ENCODE measurements at places on chromosomes 13 and 19. TPM values are rescaled to one million over a fixed set of nuclear protein-coding genes. Genes with fewer than 3 reads are reported as not detected.

GRCh38 chr19:18713550-18714117 is 30.2 kb downstream of the CRTC1 start:
- DNase-seq, result no peak

DNA sequence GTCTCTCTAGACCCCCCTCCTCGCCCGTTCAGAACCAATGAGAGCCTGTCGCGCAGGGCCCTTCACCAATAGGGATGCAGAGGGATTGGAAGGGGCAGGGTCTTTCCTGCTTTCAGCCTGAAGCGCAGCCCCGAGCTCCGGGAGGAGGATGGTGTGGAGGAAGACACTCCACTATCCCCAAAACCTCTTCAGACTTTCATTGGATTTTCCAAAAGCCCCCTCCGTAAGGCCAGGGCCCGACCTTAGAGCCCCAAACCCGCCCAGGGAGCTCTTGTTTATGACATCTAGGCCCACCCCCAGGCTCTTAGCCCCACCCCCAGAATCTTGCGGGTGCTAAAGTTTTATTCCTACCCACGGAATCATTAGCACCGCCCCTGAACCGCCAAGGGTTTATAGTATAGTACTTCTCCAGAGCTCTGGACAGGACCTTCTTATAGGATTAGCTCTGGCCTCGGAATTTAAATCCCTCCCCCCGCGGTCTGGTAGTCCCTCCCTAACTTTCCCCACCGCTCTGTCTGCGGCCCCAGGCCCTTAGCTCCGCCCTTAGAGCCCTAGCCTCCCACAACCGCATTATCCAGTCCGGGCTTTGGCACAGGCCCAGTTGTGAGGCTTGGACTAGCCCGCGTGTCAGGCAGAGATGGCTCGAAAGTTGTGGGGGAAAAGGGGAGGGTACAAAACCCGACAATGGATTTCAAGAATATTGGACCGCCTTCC is 6.6 kb upstream of the EML2 start:
- DNase-seq, result peak; percentile 68

- no peak for DNase-seq
Measured at GRCh38 chr13:28684257-28684656, 25.3 kb downstream of the POMP start.

DNA sequence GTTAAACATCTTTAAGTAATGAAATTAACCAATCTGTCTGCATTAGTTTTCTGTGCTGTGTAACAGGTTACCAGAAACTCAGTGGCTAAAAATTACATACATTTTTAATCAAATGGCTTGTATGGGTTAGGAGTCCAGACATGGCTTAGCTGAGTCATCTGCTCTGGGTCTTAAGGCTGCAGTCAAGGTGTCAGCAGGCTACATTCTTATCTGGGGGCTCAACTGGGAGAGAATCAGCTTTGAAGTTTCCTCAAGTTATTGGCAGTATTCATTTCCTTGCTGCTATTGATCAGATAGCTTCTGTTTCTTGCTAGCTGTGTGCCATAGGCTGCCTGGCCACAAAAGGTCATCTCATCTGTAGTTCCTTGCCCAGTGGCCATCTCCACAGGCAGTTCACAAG is 1163.0 kb downstream of the DIAPH3 start:
- no peak for DNase-seq

- no peak for DNase-seq
Measured at GRCh38 chr19:54724644-54725043, 402 bp downstream of the KIR3DL3 start.

The MAB21L1 gene
- not detected for total RNA-seq

The DCAF15 gene
- total RNA-seq, result 101 TPM

The CD37 gene
- 281 TPM for total RNA-seq

All from CD8-positive, alpha-beta T cell (primary cell).